Neural crest cell (in vitro differentiated cells): ENCODE measurements at places on chromosomes 2 and 18.

DNA sequence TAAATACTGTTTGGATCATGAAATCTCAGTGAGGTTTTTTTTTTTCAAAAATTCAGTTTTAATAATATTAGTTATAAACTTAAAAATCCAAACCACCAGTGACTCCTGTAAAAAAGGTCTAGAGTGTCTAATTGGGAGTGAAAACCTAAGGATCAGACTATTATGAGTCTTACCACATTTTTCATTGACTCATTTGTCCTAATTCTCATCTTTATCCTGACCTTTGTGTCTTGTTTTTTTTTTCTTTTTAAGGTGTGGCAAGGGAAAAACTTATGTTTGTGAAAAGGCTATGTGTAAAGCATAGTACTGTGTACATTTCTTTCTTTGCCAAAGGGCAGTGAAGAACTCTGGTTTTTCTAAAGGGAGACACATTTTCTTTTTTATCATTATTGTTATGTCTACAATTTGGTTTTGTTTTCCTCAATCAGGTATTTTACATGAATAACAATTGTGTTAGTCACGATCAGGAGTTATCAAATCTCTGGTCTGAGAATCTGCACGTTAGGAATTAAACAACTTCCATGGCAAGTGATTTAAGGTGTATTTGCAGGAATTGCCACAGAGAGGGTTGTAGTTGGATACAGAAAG is 52.6 kb downstream of the RHBDD1 start:
- DNase-seq, result no peak

DNA sequence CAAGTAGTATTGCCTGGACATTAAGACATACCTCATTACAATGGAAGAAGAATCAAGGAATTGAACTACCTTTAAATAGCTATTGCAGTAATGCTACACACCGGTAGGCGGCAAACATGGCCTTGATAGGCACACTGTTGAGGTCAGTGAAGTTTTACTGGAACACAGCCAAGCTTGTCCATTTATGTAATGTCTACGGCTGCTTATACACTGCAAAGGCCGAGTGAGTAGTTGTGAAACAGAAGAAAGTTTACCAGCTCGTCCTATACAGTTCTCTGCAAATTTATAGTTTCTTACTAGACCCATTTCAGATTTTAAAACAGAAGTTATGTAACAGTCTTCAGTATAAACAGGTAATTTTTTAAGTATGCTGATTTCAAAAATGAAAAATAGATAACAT is 38.8 kb downstream of the PPP4R1 start:
- peak; percentile 55 for DNase-seq

- DNase-seq, result no peak
Measured at GRCh38 chr2:111048856-111049768, 71.6 kb upstream of the BCL2L11 start.

DNA sequence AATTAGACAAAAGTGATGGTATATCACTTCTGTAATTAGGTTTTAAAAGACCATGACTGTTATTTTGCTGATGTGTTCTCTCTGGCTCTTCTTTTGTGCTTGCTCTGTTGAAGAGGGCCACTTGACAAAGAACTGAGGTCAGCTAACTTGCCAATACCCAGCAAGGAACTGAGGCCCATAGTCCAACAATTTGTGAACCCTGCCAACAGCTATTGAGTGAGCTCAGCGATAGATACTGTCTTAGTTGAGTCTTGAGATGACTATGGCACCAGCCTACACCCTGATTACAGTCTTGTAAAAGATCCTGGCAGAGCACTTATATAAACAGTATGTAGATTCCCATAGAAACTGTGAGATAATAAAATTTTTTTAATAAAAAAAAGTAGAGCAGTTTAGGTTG is 103.0 kb downstream of the BMPR2 start:
- DNase-seq, result no peak

DNA sequence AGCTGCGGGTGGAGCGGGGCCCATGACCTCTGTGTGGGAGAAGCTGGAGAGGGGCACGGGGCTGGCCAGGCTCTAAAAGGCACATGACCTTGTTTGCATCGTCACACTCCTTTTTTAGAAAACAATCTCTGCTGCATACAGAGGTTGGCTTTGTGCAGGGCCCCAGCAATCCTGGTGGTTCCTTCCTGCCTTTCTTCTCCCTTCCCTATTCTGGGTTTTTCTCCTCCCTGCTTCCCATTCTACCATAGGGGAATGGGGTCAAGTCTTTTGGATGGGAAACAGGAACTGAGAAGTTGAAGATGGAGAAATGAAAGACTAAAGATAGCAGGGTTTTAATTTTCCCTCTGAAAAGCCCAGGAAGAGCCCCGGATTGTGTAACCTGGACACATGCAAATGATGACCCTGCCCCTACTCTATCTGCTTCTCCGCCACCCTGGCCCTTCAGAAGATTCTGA is 53.9 kb downstream of the ASAP2 start:
- no peak for DNase-seq

DNA sequence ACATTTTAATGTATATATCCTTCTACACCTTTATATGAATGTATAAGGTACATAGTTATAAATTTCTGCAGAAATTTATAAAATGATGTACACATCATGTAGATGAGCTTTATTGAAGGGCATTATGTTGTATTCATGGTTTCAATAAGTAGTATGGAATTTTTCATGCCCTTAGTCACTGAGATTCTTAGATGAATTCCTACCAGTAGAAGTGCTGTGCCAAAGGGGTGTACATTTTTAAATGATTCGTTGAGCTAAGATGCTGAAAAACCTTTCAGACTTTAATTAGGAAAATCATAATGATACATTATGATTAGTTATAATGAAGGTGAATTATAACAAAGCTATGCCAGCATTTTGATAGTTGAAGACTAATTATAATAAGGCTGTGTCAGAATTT is 115.2 kb downstream of the ZNF236 start:
- no peak for DNase-seq

DNA sequence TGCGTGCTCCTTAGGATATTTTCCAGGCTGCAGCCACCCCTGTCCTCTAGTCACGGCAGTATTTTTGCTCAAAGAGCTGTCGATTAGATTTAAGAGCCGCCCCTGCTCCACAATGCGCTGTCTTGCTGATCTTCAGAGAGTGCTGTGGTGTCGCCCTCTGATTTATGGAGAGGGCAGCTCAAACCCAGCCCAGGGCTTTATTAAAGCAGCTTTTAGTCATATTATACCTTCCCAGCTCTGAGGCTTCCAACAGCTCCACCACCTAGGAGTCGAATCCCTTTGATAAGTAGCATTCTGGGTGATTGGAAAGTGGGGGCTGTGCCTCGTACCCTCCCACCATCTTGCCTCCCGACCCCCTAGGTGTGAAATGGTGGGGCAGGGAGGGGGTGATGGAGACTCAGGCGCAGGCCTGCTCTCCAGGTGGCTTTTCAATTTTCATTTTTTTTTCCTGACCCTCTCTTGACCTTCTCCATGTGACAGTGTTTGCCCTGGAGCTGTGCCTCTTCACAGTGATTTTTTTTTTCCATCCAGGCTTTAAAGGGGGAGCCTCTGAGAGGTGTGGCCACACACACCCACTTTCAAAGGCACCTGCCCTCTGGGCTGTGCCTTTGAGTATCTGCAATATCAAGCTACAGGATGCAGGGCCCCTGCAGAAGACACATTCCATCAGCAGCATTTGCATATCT is 53.1 kb upstream of the NRP2 start:
- DNase-seq, result no peak

DNA sequence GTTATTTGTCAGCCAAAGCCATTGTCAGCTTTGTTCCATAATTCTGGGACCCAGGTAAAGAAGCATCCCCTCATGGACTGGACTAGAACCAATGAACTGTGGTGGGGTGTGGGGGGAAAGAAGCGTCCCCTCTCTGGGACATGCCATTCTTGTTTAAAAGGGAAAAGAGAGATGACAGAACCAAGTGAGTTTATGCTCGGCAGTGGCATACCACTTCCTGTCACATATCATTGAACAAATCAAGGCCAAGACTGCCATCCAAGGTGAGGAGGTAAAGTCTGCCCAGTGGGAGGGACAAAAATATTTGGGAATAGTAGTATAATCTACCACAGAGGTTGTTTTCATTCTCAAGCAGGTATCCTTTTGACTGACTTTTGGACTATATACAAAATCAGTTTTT is 4.7 kb upstream of the GLS start:
- no peak for DNase-seq

- DNase-seq, result no peak
Measured at GRCh38 chr2:21270708-21271122, 146.9 kb downstream of the TDRD15 start.

DNA sequence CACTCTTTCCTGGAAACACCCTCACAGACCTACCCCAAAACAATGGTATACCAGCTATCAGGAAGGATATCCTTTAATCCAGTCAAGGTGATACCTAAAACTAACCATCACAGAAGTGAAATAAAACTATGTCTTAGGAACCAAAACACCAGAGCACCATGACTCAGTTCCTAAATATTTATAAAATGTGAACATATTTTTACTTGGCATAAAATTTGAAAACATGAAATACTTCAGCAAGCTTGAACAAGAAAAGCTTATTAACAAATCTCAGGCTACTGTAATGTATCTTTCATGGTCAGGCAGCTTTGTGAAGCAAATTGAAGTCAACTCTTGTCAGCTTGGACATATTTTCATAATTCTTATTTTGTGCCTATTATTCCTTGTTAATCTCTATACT is 440.8 kb upstream of the CDH20 start:
- no peak for DNase-seq

DNA sequence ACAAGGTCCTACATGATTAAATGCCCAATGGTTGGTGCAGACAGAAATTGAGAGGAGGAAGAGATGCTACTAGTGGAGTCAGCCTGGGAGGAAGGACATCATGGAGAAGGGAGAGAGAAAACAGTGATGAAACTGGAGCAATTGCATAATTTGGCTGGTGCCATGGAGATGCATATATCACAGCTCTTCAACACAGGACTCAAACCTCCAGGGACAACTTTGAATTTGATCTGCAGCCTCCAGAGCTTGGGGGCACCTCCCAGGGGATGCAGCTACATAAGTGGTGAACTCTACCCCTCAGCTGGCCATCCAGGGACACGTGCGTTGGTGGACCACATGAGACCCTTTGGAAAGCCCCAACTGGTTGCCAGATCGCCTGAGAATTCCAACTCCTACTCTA is 80.4 kb downstream of the CTAGE1 start:
- no peak for DNase-seq

DNA sequence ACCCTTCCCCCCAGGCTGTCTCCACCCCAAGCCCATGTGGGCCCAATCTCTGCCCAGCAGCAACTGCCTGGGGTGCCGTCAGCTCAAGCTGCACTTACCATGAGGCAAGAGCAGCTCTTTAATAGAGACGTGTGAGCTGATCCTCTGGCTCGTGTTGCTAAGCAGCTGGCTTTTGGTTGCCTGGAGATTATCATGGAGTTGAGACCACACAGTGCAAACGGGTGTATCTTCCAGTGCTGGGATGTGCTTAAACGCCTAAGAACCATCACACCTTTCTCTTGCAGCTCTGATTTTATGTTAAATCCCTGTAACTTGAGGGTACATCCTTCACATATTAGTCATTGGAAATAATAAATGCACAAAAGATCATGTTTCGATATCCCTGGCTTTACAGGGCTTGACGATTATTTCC is 271.1 kb downstream of the PRKCE start:
- DNase-seq, result no peak
